ENCODE measurements at places on chromosomes 6 and 20.
A peak's percentile ranks its signal among the peaks of the same experiment; 100 is the strongest.

DNA sequence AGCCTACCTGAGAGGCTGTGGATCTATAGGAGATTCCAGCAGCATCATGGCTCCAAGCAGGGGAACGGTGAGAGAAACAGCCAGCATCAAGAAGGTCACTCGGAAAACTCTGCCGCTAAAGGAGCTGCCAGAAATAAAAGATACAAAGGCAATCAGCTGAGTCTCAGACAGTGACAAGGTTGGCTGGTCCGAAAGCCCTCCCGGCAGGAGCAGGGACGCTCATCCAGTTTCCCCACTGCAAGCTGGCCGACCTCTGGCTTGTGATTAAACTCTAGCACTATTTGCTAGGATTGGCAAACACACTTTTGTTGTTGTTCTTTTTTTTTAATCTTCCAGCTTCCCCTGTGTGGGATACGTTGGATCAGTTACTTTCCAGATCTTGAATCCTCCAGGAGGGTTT is 8.7 kb downstream of the APMAP start:
- DNase-seq: no peak

DNA sequence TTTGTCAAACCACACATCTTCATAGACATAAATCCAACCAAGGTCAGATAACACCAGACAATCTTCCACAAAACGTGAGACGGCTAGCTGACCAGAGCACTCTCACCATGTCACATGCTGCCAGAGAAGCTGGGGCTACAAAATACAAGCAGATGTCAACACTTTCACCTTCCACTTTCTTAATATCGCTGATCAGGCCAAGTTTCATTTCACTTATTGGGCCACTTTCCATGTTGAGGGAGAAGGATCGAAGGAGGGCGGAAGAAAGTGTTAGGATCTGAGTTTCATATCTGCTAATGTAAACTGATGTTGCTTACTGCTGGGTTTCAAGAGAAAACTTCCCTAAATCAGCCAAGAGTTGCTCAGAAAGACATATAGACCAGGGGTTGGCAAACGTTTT is 177.0 kb upstream of the PRDM1 start:
- DNase-seq: no peak

DNA sequence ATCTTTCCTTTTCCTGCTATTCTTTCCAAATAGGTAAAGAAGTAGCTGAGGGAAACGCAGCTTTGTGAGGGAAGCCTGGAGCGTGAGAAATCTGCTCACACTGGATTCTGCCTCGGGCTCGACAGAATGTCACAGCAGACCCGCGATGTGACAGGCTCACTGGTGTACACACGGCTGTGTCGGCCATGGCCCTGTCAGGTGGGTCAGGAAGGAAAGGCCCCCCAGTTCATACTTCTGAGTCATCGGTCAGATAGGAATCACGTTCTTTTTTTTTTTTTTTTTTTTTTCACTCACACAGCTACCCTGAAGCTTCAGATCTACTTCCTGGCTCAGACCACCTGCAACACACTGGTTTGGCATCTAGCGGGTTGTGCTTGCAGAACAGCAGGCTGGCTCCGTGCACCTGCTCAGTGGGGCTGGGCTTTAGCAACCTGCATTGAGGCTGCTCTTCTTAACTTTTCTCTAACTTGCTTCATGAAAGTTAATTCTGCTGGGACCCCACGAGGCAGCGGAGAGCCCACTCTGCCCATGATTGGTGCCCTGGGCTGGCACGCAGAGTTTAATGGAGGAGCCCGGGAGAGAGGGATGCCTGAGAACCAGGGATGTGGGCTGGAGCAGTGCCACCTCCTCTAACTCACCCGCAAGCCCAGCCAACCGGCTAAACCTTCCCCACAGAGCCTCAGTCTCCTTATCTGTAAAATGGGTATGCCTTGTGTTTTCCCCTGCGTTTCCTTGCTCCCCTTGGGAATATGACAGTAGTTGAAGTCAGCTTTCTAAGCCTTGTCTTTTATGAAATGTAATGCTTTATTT is 61.5 kb upstream of the FNDC1 start:
- no peak for DNase-seq

DNA sequence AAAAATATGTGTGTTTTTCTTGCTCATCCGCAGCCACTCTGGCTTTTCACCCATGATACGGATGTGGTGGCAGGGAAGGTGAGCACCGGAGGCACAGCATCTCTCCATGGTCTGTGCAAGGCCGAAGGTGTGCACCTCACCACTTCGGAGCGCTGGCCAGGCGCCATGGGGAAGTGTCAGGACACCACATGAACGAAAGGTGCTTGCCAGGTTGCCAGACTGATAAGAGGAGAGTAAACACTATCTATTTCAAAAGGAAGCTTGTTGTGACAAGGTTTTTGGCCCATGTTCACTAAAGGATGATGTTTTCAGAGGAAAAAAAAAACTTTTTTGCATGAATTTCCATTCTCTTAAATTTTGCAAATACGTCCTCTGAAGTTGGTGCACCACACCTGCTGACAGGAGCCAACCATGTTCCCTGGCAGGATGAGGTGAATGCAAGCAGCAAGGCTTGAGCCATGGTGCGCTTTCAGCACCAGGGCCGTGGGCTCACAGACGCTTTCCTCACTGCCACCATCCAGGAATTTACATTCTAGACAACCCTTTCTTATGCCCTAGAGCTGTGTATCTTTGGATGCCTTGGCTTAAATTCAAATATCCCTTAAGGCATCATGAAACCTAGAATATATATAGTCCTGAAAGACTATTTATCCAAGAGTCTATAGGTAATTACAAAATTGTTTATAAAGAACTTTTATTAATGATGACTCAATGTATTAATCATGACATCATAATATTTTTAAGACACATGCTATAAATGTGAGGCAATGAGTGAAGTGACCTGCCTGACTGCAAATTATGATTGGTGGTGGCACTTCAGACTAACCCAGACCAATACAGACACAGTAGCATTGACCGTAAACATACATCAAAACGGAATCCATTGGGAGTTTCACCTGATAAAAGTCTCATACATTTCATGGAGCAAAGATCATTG is 234.5 kb downstream of the TFAP2A start:
- no peak for DNase-seq

DNA sequence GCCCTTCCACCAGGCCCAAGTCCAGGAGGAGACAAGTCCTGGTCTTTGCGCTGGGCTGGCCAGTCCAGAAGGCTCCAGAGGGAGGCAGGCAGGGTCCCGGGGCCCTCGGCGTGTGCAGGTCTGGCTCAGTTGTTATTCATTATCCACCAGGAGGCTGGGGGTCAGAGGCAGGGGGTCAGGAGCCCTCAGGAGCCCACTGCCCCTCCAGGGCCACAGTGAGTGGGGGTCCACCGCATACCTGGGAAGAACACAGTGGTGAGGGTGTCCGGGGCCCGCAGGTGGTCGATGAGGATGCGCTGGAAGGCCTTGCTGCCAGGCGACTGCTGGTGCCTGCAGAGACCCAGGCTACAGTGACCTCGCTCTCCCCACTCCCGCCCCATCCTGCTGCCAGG is 4.4 kb upstream of the C20orf144 start:
- DNase-seq: no peak

DNA sequence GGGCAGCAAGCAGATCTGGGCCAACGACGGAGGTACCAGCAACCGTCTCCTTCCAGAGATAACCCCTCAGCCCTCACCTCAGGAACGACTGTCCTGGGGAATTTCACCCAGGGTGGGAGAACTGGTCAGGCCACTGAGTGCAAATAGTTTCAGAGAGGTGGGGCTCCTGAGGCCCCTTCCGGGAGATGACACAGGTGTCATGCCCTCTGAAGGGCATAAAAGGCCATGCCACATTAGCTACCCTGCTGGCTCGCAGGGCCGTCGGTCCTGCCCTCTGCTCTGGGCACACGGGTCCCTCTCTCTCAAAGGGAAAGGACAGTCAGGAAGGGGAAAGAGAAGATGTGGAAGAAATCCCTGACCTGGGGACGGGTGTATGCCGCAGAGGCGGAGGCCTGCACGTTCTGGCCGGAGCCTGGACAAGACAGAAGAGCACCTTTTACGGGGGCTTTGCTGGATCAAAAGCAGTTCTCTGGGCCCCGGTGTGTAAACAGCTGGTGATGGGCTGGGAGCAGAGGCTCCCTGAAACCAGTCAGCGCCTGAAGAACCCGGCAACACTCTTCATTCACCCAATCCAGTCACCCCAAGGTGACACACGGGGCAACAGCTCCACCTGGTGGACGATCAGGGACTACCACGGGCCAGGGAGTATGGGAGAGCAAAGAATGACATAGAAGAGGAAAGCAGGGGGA is 6.4 kb upstream of the TAF8 start:
- DNase-seq: peak; percentile 90

DNA sequence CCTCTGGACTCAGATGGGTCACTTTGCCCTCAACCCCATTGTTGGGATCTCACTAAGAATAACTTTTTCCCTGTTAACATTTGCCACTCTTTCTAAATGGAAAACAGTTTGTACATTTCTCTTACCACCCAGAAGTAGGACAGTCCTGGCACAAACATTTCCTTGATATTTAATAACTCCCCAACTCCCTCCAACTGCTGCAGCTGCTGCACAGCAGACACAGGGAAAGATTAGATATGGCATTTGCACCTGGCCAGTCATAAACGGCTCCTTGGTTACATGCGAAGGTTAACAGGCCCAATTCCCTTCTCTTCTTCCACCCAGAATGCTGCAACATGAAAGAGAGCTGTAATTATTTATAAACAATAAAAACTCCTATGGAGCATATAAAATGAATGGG is 55.9 kb upstream of the SOX4 start:
- DNase-seq: no peak

DNA sequence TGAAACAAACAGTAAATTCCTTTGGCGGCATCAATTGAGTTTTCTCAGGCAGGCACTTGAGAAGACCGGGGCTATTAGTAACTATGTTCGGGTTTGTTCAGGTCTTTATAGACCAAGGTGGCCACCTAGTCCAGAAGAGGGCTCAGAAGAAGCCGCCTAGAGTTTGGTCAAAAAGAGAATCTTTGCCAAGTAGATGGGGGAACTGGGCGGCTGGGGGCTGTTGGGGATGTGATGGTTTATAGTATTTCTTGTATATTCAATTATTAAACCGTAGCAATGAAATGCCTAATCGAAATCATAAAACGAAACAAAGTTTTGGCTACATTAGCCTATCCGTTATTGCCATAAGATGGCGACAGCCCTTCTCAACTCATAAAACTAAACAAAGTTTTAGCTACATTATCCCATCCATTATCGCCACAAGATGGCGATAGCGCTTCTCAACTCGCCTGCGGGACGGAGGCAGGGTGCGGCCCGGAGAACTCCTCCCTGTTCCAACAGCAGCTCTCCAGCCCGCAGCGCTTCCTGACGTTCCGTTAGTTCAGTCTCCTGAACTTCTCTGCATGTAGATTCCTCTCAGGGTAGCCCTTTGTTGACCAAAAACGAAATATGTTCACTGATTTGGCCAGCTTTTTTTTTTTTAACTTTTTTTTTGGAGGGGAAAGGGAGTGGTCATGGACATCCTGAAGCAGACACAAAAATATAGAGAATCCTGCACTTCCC is 120.5 kb upstream of the PRSS16 start:
- DNase-seq: peak; percentile 62
